LHCN-M2 (cell line): ENCODE measurements at places on chromosomes 2 and 18. TPM values are rescaled to one million over a fixed set of nuclear protein-coding genes. Genes with fewer than 3 reads are reported as not detected.

HMSD gene
- total RNA-seq: not detected in 2 replicates

ADGRF3 gene
- total RNA-seq: 0.11 TPM in 1 of 2 replicates, not detected in the other

SERPINB3 gene
- total RNA-seq: not detected in 2 replicates

DRC1 gene
- not detected in 2 replicates for total RNA-seq

CCBE1 gene
- 54.9 and 92.6 TPM in 2 replicates for total RNA-seq

CAPN13 gene
- total RNA-seq: not detected in 2 replicates

HSBP1L1 gene
- total RNA-seq: not detected in 2 replicates

CNDP2 gene
- total RNA-seq: 62.8 and 65.3 TPM in 2 replicates

NRBP1 gene
- total RNA-seq: 130 and 140 TPM in 2 replicates

SLC9A2 gene
- not detected in 2 replicates for total RNA-seq

- DNase-seq: peak; percentile 85
Measured at GRCh38 chr2:61763605-61764034, 90.2 kb downstream of the FAM161A start.

DNA sequence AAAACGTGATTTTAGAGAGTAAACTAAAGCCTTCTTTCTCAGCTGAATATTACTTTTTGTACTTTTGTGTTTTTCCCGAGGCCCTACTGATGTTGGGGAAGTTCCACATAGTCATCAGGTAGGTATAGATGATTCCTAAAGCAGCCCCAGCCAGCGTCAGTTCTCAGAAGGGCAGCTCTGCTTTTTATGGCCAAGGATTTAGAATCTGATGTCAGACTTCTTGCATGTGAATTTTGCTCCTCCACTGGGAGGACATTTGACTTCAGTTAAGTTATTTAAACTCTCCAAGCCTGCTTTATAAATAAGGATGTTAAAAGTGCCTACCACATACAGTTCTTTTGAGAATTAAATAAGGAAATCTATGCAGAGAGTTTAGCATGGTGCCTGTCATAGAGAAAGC is 130.8 kb downstream of the NCKAP5 start:
- no peak for DNase-seq

DNA sequence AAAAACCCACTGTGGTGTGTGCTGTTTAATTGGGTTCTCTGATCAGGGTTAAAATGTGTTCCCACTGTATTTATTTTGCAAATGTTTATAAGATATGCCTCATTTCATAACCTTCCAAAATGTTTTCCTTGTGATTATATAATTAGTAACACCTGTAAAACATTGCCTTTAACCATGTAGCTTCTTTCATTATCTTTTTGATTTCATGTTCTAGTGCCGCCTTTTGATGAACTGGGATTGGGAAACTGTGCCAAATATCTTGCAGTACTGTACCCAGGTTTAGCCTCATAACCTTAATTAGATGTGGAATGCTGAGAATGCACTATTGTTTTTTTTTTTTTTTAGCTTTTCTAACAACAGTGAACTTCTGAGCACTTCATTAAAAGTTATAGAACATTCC is 96.9 kb downstream of the TANC1 start:
- DNase-seq: no peak

DNA sequence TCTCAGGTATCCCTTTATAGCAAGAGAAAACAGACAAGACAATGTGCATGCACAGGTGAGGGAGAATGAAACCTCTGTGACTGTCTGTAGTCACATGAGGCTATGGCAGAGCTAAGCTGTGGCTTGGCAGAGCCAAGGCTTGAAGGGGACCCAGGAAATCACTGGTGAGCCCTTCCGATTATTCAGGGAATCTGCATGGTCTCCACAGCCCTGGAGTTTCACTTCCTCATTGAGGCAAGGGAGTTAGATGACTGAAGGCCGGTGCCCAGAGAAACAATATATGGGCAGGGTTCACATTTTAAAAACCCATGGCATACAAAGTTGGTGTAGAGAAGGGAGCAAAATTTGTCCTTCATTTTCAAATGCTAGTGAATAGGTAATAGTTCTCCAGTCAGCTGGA is 144.4 kb upstream of the REV1 start:
- DNase-seq: no peak

GRCh38 chr18:78074400-78075020 is 824.9 kb downstream of the GALR1 start:
- DNase-seq: no peak

- DNase-seq: no peak
Measured at GRCh38 chr2:77479395-77479794, 42.8 kb downstream of the LRRTM4 start.

DNA sequence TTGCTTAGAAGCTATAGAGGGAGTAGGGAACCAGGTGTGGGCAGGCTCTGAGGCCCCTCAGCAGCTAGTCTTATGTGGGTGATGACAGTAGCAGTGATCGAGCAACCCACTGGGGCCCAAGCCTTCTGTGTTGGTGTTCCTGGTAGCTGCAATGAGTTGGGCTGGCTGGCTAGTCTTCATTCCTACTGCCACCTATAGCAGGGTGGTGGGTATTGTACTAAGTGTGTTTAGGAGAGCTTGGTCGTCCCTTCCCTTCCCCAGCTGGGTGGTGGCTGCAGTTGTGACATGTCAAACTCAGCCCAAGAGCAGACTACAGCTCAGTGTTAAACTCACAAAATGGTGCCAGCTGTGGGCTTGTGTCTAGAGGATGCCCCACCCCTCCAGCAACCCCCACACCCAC is 486.1 kb upstream of the UBE2E3 start:
- DNase-seq: no peak

DNA sequence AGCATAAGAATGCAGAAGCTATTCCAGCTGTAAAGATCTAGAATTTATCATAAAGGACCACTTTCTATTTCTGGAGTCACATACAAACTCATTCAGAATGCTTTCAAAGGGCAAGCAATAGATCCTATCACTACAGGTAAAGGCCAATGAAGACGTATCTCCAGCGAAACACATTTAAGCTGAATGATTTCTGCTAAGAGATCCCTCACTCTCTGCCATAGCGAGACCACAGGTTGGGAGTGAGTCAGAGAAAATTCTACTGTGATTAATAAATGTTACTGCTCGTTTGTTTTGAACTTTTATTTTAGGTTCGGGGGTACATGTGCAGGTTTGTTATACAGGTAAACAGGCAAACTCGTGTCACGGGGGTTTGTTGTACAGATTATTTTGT is 72.5 kb upstream of the NFU1 start:
- DNase-seq: no peak

DNA sequence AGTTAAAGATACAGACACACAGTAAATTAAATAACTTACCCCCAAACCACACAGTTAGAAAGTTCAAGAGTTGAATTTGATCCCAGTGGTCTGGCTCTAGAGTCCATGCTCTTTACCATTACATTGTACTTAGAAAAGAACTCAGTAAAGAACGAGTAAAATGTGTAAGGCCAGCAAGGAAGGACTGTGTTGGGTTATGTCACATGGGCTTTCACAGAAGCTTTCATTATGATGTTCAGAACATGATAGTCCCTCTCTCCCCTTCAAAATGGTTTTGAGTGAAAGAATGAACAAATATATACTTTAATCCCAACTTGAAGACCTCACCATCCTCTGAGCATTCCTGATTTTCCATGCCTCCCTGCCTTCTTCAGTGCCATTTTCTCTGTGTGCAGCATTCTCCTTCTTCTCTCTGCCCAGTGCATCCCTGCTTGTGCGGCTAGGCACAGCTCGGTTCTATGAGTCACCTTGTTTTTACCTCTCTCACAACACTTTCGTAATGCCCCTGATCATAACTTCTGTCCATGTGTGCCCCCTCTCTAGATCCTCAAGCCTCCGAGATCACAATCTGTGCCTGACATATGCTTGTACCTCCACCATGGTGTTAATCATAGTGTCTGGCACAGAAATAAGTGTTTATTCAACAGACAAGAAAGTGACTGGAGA is 22.0 kb downstream of the RASGRP3 start:
- DNase-seq: peak; percentile 31

DNA sequence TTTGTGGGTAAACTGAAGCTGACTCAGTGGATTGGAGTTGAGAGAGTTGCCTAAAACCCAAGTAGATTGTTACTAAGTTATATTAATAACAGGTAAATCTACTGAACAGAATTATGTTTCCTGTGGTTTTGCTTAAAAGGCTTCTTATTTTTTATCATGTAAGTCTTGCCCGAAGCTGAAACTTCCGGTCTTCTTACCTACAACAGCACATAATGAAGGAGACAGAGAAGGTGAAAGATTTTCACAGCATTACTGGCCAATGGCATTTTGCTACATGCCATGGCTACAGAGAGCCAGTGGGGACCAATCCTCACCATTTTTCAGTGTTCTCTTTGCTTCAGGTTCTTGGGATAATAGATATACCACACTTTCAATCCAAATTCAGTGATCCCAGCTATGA is 220.0 kb downstream of the ERBB4 start:
- no peak for DNase-seq

- peak; percentile 91 for DNase-seq
Measured at GRCh38 chr2:54483426-54483825, 27.3 kb downstream of the SPTBN1 start.

DNA sequence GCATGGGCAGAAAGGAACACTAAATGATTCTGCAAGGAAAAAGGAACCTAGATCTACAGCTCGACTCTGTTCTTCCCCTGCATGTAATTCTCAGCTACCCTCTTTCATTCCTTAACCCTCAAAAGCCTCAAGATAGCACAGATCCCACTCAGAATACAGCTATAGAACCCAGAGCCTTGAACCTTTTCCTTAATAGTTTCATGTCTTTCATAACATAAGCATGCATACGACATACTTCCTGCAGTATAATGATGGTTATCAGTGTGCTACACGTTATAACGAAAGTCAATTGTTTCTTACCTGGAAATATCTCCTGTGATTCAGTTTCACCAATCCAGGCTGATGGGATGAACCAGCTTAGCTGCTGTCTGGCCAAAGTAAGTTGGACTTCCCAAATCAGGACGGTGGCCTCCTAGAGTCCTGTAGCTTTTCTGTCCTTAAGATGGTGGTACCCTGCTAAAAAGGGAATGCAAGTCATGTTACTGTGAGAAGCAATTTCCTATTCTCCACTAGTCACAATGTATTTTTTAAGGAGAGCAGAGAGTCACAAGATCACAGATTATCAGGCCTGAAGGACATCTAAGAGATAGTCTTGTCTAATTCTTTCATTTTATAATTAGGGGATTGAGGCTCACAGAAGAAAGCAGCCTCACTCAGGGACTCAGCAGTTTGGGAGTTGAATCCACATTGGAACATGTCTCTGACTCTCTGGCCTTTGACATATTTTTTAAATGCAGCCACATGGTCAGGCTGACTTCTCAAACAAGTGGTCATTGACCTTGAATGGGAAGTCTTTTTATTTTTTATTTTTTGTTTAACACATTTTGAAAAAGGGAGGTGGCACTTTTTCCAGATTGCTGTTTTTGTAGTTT is 41.8 kb downstream of the CYRIA start:
- no peak for DNase-seq

GRCh38 chr2:107466241-107466640 is 360.5 kb upstream of the RGPD4 start:
- no peak for DNase-seq

GRCh38 chr2:27065128-27065527 is 6.3 kb downstream of the OST4 start:
- DNase-seq: no peak

DNA sequence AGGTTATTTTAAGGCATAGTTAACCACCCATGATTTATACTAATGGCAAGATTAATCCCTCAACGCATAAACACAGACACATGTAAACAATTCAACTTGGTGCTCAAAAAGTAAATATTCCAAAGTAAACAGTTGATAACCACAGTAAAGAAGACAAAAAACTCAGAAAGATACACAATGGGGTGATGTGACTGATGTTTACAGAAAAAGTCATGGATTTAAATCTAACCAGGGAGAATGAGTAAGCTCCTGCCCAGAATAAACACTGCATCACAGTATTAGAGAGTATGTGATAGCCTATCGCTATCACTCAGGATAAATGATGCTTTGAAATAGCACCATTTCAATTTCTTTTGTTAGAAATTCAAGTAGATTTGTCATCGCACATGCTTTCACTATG is 49.3 kb downstream of the HIBCH start:
- peak; percentile 42 for DNase-seq

GRCh38 chr2:32825291-32825712 is 121.5 kb upstream of the LTBP1 start:
- DNase-seq: peak; percentile 62

GRCh38 chr2:187169864-187170263 is 278.2 kb downstream of the CALCRL start:
- DNase-seq: no peak

GRCh38 chr2:75570948-75571729 is 10.4 kb upstream of the EVA1A start:
- DNase-seq: peak; percentile 81

- DNase-seq: no peak
Measured at GRCh38 chr18:2846636-2847316, at the start of gene EMILIN2. Gene EMILIN2 (plus strand): TSS chr18:2847006. CDS start chr18:2847189, 183 bp downstream.

DNA sequence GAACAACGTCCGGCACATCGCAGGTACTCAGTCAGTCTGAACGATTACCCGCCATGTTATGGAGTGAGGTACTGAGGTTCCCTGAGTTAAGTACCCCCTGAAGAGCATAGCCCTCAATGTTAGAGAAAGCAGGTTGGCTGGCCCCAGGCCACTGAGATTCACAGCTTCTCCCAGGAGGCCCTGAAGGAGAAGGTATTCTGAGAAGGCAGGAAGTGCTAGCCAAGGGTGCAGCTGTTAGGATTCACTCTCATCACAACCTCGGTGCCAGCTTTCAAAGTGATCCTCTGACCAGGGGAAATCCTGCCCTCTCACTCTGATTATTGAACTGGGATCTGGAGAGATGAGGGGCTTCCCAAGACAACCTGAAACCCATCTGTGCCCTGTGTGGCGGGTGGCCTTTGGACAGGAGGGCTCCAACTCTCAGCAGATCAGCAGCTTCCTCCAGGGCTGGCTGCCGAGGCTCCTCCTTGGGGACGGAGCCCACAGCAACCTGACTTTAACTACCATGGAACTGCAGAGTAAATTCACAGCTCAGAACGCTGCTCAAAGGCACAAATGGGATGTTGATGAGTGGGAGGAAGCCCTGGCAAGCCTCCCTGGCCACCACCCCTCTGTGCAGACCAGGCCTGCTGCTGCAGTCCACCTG is 7.8 kb downstream of the EHD3 start:
- DNase-seq: no peak

DNA sequence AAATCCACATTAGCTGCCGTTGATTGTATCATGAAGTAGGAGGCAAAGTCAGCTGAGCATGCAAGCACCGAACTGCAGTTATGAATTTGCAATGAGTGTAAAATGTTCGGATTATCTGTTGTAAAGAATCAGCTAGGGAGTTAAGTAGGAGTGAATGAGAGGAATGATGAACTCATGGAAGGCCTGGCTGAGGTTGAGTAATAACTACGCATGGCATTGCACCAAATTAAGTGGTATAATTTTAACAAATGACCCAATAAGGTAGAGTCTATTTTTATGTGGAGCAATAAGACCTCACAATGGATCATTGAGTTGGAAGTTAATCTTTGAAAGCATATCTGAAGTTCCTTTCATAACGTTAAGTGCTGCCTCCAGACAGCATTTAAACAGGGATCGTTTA is 288.2 kb upstream of the CHST9 start:
- no peak for DNase-seq

- no peak for DNase-seq
Measured at GRCh38 chr18:5518179-5518770, 25.5 kb downstream of the EPB41L3 start.

GRCh38 chr2:224608104-224608503 is 22.9 kb upstream of the CUL3 start:
- no peak for DNase-seq

GRCh38 chr2:157420771-157421323 is 23.0 kb downstream of the CYTIP start:
- peak; percentile 54 for DNase-seq
